ENCODE measurements at places on chromosomes 7 and 10. TPM values are rescaled to one million over a fixed set of nuclear protein-coding genes. Genes with fewer than 3 reads are reported as not detected.

The TYSND1 gene
- 15.7 TPM for total RNA-seq

The FAM20C gene
- 24.7 TPM for total RNA-seq

The SH2D4B gene
- not detected for total RNA-seq

The OR2A12 gene
- total RNA-seq, result not detected

The PNLIPRP2 gene
- not detected for total RNA-seq

The MSS51 gene
- 3.6 TPM for total RNA-seq

The IGF2BP3 gene
- total RNA-seq, result 37.9 TPM

The PAX4 gene
- not detected for total RNA-seq

The TACC2 gene
- 44.5 TPM for total RNA-seq

The IGFBP3 gene
- total RNA-seq, result 105 TPM

The SLC29A3 gene
- 7.5 TPM for total RNA-seq

The STEAP4 gene
- 20.4 TPM for total RNA-seq

The UCMA gene
- not detected for total RNA-seq

The TMEM139 gene
- 3.6 TPM for total RNA-seq

The AKR1D1 gene
- total RNA-seq, result not detected

The AS3MT gene
- total RNA-seq, result 15.9 TPM

The HOXA9 gene
- total RNA-seq, result not detected

The SUN3 gene
- total RNA-seq, result not detected

The SRRM3 gene
- 20.2 TPM for total RNA-seq

The PAPOLB gene
- total RNA-seq, result 1.5 TPM

The LRGUK gene
- total RNA-seq, result 8.3 TPM

The THSD7A gene
- total RNA-seq, result 46.4 TPM

The C10orf67 gene
- total RNA-seq, result 0.11 TPM

The CABCOCO1 gene
- total RNA-seq, result 2.5 TPM

The GRM3 gene
- 7.2 TPM for total RNA-seq

The CYP2C9 gene
- total RNA-seq, result 1.5 TPM

The CRTAC1 gene
- 19.3 TPM for total RNA-seq

The PRKCQ gene
- 8.7 TPM for total RNA-seq

The HILPDA gene
- total RNA-seq, result 27.8 TPM

The FAM25A gene
- not detected for total RNA-seq

The STEAP1 gene
- total RNA-seq, result 10.2 TPM

The FHIP2A gene
- total RNA-seq, result 40.8 TPM

The NEUROG3 gene
- not detected for total RNA-seq

The NEUROD6 gene
- total RNA-seq, result 0.93 TPM

The ZNF804B gene
- total RNA-seq, result 6.3 TPM

The IFT22 gene
- total RNA-seq, result 41.7 TPM

The ABCB4 gene
- total RNA-seq, result 4.6 TPM

The ZDHHC4 gene
- 60.5 TPM for total RNA-seq

The TM9SF3 gene
- total RNA-seq, result 121 TPM

The ZNF786 gene
- total RNA-seq, result 15.8 TPM

The TBXAS1 gene
- total RNA-seq, result 5.9 TPM

The OR6B1 gene
- total RNA-seq, result not detected

The PRF1 gene
- total RNA-seq, result 0.71 TPM

The RARRES2 gene
- total RNA-seq, result 66.2 TPM

The ST8SIA6 gene
- total RNA-seq, result 4.4 TPM

The CTAGE4 gene
- 2.7 TPM for total RNA-seq

The SEC61A2 gene
- 35.6 TPM for total RNA-seq

The GIMAP4 gene
- total RNA-seq, result 22.5 TPM

The CALCR gene
- total RNA-seq, result 0.38 TPM

The SFTPA1 gene
- not detected for total RNA-seq

The ADAM12 gene
- total RNA-seq, result 29.9 TPM

The FOXP2 gene
- total RNA-seq, result 109 TPM

The CH25H gene
- total RNA-seq, result 0.99 TPM

The ARL3 gene
- total RNA-seq, result 21.6 TPM

The PSD gene
- total RNA-seq, result 49.2 TPM

The KNDC1 gene
- total RNA-seq, result 8.6 TPM

The ZC3HAV1 gene
- 23.1 TPM for total RNA-seq

The GJD4 gene
- total RNA-seq, result not detected

The ENTPD1 gene
- total RNA-seq, result 27.6 TPM

The SPDYE8 gene
- not detected for total RNA-seq
